Left lung (tissue), 14 donors: ENCODE measurements at places on chromosomes 16 and 17. TPM values are rescaled to one million over a fixed set of nuclear protein-coding genes. Genes with fewer than 3 reads are reported as not detected.
A peak's percentile ranks its signal among the peaks of the same experiment; 100 is the strongest.

HSD3B7 gene
- 25.9 TPM for total RNA-seq

OTOP3 gene
- not detected for total RNA-seq

ZNF205 gene
- 11.8 TPM for total RNA-seq

KRTAP3-2 gene
- total RNA-seq = not detected

PSME3 gene
- total RNA-seq = 131 TPM

SLC5A10 gene
- not detected for total RNA-seq

DNA sequence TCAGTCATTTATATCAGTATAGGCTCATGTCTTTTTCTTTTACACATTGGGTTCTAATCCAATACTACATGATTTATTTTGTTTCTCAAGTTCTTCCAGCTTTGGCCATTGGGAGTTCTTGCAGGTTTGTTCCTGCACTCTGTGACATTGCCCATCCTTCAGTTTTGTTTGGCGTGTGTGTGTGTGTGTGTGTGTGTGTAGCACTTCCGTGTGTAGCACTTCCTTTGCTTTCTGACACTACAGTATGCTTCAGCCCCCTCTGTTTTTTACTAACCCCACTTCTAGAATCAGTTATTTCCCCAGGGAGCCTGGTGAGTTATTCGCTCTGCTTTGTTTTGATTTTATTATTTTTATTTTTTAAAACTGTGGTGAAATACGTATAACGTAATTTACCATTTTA, 75.6 kb upstream of the LGALS9 start:
- H3K27ac ChIP-seq = no peak overlapping the region
- DNase-seq = no peak
- no peak overlapping the region for H3K4me3 ChIP-seq
- no peaks in the 10 kb centered on the region for H3K36me3 ChIP-seq

DNA sequence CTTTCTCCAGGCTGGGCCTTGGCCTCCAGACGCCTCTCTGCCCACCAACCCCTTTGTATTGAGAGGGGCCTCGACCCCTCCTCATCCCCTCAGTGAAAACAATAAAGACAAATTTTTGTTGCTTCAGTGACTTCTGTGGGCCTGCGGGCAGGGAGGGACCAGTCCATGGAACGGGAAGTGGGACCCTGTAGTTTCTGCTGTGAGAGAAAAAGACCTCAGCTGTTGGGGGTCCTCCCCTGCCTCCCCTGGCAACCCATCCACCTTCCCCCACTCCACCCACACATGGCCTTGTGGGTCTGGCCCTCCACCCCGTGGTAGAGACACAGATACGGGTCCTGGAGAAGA, 3.5 kb downstream of the PPY start:
- peaks cover 11% of the 10 kb centered on the region for H3K27me3 ChIP-seq
- no peak overlapping the region for H3K4me3 ChIP-seq
- DNase-seq = no peak
- H3K27ac ChIP-seq = no peak overlapping the region
- no peaks in the 10 kb centered on the region for H3K36me3 ChIP-seq
- H3K4me1 ChIP-seq = no peaks in the 10 kb centered on the region

GRCh38 chr17:49482144-49482817, 12.8 kb upstream of the NGFR start:
- H3K27ac ChIP-seq = no peak overlapping the region
- H3K27me3 ChIP-seq = peaks cover 87% of the 10 kb centered on the region
- no peak overlapping the region for H3K4me3 ChIP-seq
- no peaks in the 10 kb centered on the region for H3K36me3 ChIP-seq

DNA sequence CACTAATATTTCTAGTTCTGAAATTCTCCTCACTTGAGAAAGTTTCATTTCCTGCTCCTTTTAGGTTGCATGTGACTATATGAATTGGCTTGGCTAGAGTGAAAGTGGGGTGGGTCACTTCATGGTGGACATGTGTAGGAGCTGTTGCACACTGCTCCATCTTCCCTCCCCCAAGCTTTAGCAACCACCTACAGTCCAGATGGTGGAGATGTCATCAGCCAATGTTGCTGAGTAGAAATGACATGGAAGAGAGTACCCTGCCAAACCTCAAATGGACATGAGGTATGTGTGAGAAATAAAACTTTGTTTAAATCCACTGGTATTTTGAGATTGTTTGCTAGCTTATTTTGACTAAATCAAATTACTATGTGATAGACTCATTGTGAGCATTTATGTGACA, 281.5 kb downstream of the CA10 start:
- H3K27me3 ChIP-seq = no peaks in the 10 kb centered on the region
- H3K36me3 ChIP-seq = no peaks in the 10 kb centered on the region
- H3K4me1 ChIP-seq = no peaks in the 10 kb centered on the region
- no peak overlapping the region for H3K27ac ChIP-seq
- H3K4me3 ChIP-seq = no peak overlapping the region
- DNase-seq = no peak

GRCh38 chr16:72013888-72014581, 5.5 kb downstream of the DHODH start:
- no peaks in the 10 kb centered on the region for H3K27me3 ChIP-seq
- DNase-seq = no peak
- no peak overlapping the region for H3K4me3 ChIP-seq
- peaks cover 41% of the 10 kb centered on the region for H3K4me1 ChIP-seq

GRCh38 chr17:49887744-49888360, 40.0 kb upstream of the TAC4 start:
- H3K27ac ChIP-seq = no peak overlapping the region
- H3K27me3 ChIP-seq = peaks cover 64% of the 10 kb centered on the region

GRCh38 chr17:78414178-78415162, 36.0 kb downstream of the PGS1 start:
- H3K27ac ChIP-seq = peak overlapping the region; percentile 90
- H3K4me3 ChIP-seq = peak overlapping the region; percentile 35
- no peaks in the 10 kb centered on the region for H3K27me3 ChIP-seq
- peaks cover 100% of the 10 kb centered on the region for H3K4me1 ChIP-seq

DNA sequence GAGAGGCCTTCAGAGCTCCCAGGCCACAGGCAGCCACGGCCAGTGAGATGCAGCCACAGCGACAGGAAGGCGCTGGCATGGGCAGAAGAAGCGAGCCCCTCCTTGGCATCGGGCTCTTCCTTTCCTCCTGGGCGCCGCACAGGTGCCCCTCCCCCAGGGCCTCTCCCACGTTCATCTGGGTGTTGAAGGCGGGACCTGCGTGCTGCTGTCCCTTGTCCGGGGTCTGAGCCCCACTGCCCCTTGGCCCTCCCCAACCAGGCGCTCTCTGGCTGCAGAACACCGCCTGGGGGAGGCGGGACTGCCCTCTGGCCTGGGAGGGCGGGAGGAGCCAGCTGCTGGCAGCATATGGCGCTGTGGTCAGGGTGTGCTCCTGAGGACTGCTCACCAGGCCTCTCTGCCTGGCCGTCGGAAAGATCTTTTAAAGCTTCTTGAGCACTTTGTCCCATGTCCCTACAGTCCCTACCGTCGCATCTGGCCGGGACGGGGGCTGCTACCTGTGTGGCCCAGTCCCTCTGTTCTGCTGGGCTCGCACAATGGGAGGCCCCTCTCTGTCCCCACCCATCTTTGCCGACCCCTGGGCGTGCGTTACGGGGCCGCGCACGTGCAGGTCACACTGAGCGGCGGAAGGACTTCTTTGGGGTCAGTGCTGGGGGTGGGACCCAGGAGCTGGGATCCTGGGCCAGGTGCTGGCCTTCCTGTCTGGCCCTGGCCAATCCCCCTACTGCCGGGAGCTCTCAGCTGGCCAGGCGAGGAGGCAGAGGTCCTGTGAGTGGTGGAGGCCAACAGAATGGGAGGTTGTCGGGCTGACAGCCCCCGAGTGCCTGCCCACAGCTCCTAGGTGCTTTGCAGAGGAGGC, 1.7 kb downstream of the SLC25A10 start:
- no peak for DNase-seq
- H3K27me3 ChIP-seq = no peaks in the 10 kb centered on the region
- H3K36me3 ChIP-seq = peaks cover 18% of the 10 kb centered on the region
- H3K4me3 ChIP-seq = no peak overlapping the region
- H3K27ac ChIP-seq = no peak overlapping the region
- peaks cover 42% of the 10 kb centered on the region for H3K4me1 ChIP-seq

LYRM9 gene
- 6.2 TPM for total RNA-seq

GRCh38 chr17:50893183-50893993, 27.2 kb upstream of the TOB1 start:
- H3K4me1 ChIP-seq = no peaks in the 10 kb centered on the region
- H3K27me3 ChIP-seq = no peaks in the 10 kb centered on the region
- no peaks in the 10 kb centered on the region for H3K36me3 ChIP-seq
- DNase-seq = no peak

DNA sequence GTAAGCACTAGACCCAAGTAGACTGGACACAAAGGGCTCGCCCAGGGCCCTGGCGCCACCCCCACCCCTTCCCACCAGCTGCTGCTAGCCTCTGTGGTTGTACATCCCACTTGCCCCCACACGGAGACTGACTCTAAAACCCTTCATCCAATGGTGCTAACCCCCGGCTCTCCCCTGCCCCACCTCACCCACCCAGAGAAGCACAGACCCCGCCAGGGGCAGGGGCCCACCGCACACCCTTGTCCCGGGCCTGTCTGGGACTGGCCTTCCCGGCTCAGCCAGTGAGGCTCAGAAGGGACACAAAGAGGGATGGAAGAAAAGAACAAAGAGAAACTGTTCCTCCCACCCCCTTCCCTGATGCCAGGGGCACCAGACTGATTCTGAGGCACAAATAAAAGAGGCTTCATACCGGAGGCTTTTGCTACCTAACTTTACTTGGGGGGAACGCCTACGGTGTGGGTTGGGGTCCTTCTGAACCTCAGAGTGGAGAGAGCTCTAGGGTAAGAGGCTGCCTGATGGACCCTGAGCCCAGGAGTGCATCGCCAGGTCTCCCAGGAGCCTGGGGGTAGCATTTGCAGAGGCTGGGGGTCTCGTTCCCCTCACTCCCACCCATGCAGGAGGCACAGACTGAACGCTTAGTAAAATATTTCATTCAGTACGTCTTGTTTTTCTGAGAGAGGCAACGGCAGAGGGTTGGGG, 8.2 kb downstream of the CORO6 start:
- no peaks in the 10 kb centered on the region for H3K36me3 ChIP-seq
- H3K4me3 ChIP-seq = no peak overlapping the region
- H3K4me1 ChIP-seq = peaks cover 60% of the 10 kb centered on the region
- H3K27ac ChIP-seq = no peak overlapping the region
- no peak for DNase-seq

SCARF1 gene
- 33.0 TPM for total RNA-seq

- H3K36me3 ChIP-seq = no peaks in the 10 kb centered on the region
- H3K4me1 ChIP-seq = peaks cover 3% of the 10 kb centered on the region
- no peak for DNase-seq
- peaks cover 31% of the 10 kb centered on the region for H3K27me3 ChIP-seq
- no peak overlapping the region for H3K4me3 ChIP-seq
- H3K27ac ChIP-seq = no peak overlapping the region
These were observed 2.7 kb downstream of the TOM1L1 start for GRCh38 chr17:54903375-54903774.

RAD51C gene
- 22.5 TPM for total RNA-seq

DNA sequence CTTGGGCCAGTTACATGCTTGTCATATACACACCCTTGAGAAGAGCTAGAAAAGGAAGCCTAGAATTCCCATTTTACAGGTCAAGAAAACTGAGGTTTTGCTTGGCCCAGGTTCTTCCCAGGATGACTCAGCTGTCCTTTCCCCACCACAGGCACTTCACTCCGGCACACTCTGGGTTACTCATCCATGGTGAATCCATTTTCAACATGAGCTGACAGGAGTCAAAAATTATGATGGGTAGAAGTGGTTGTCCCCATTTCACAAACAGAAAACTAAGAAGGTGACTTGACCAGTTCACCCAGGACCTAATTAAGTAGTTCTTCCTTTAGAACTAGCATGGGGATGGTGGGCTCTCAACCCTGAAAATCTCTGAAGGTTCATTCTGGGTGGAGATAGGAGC, 67.2 kb downstream of the USP22 start:
- H3K4me1 ChIP-seq = no peaks in the 10 kb centered on the region
- no peak overlapping the region for H3K27ac ChIP-seq
- no peaks in the 10 kb centered on the region for H3K27me3 ChIP-seq
- DNase-seq = no peak
- H3K4me3 ChIP-seq = no peak overlapping the region

- H3K4me3 ChIP-seq = peak overlapping the region; percentile 95
- H3K27me3 ChIP-seq = no peaks in the 10 kb centered on the region
- DNase-seq = no peak
- H3K4me1 ChIP-seq = peaks cover 7% of the 10 kb centered on the region
- no peak overlapping the region for H3K27ac ChIP-seq
- H3K36me3 ChIP-seq = no peaks in the 10 kb centered on the region
These were observed 1.9 kb downstream of the TSEN54 start for GRCh38 chr17:75518201-75518600.

BCO1 gene
- total RNA-seq = not detected

DNA sequence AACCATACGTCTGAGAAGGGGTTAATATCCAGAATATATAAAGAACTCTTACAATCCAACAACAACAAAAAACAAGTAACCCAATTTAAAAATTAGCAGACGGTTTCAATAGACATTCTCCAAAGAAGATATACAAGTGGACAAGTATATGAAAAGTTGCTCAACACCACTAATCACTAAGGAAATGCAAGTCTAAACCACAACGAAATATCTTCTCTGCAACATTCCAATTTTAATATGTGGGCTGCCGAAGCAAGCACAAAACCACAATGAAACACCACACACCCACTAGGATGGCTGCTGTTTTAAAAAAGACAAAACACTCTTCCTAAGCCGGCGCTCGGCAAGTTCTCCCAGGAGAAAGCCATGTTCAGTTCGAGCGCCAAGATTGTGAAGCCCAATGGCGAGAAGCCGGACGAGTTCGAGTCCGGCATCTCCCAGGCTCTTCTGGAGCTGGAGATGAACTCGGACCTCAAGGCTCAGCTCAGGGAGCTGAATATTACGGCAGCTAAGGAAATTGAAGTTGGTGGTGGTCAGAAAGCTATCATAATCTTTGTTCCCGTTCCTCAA, 5.9 kb upstream of the SLC13A2 start:
- H3K4me1 ChIP-seq = peaks cover 25% of the 10 kb centered on the region
- H3K27ac ChIP-seq = no peak overlapping the region
- no peak for DNase-seq
- H3K4me3 ChIP-seq = no peak overlapping the region

CHCT1 gene
- not detected for total RNA-seq

DNA sequence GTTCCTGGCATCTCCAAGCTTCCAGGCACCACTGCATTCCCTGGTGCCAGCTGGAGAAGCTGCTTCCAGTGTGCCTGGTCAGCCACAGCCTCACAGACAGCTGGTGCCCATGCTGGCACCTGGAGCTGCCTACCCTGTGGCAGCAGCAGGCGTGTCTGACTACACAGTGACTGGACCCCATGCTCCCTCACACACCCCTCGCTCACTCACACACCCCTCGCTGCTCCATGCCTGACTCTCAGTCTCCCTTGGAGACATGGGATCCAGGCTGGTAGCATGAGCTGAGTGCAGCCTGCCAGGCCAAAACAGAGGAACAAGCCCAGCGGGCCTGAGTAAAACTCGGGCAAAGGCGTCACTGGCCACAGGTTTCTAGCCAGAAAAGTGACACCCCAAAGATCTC, 59.1 kb upstream of the SMIM36 start:
- no peak overlapping the region for H3K4me3 ChIP-seq
- no peaks in the 10 kb centered on the region for H3K27me3 ChIP-seq
- no peak overlapping the region for H3K27ac ChIP-seq
- no peaks in the 10 kb centered on the region for H3K36me3 ChIP-seq
- no peaks in the 10 kb centered on the region for H3K4me1 ChIP-seq

CCDC200 gene
- not detected for total RNA-seq
